ENCODE measurements at places on chromosomes 2 and 18.

DNA sequence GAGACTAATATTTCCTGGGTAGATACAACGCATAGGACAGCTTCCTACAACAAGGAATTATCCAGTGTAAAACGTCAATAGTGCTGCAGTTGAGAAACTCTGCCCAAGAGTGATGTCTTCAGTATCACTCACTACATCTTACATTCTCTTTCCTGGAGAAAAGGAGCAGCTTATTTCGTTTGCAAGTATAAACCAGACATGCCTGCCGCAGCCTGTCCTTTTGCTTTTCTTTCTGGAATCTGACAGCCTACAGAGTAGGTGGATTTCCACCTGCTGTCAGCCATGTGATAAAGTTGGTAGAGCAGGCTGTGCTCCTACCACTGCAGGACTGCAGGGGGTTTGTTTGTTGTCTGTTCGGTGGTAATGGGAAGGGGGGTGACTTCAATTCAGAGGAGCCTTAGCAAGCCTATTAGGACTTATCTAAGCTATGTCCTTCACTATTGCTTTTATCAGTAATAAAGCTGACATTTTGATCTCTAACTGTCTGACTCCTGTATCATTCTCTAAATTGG is 439.1 kb downstream of the GRB14 start:
- no peak for DNase-seq

DNA sequence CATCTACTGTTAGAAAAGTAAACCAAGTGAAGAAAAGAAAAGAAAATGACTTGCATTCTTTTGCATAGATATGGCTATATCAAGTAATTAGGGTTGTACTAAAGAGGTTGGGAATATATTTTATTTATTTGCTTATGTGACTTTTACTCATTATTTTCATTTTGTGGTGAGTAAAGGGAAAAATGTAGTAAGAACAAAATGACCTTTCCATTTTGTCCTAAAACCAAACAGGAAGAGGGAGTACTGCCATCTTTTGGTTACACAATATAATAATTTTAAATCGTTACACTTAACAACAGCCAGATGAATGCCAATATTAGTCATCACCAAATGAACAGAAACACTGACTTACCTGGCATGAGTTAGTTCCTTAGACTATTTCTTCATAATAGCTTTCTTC is 47.3 kb upstream of the NDUFV2 start:
- no peak for DNase-seq

- DNase-seq = no peak
These were observed 677.0 kb upstream of the FANCL start for GRCh38 chr2:58918141-58918540.

DNA sequence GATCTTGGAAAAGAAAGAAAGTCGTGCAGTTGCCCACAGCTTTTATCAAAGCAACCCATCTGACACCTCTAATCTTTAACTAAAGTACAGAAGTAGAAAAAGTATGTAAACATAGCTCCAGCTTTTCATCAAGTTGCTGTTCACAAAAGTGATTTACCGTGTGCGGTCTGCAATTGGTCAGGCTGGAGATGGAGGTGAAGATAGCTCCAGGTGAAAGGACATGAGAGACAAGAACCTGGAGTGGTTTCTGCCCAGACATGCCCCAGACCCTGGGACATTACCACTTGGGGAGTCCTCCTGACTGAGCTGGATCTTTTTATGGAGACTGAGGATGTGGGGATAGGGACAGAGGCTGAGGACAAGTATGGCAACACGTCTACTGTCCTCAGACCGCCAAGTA is 82.7 kb downstream of the LAMA1 start:
- DNase-seq = no peak

Measured in NCI-H2081 treated with DMSO at 0.1 percent for 48 hours (cell line).